GM19239 (cell line): ENCODE measurements at places on chromosomes 5 and 9.
A peak's percentile ranks its signal among the peaks of the same experiment; 100 is the strongest.

DNA sequence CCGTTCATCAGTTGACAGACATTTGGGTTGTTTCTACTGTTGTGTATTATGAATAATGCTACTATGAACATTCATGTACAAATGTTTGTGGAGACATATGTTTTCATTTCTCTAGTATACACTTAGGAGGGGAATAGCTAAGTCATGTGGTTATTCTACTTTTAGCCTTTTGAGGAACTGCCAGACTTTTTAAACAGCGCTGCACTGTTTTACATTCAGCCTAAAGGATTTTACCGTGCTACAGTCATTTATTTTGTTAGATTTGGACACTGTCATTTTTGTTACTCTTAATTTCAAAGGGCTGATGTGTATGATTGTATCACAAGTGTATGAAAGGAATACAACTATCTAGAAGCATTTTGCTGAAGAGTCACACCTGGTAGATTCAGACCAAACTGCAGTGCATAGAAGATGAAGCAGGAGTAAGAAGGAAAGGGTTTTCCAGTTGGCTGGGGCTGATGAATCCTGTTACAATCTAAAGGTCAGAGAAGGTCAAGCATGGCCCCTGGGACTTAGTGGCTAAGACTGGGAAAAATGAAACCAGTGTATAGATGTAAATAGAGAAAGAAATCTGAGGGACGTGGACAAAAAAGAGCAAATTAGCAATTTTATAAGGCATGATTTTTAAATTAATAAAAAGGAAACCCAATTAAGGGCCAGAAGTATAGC is 509.7 kb downstream of the PSAT1 start:
- no peak for DNase-seq

GRCh38 chr5:137114529-137114928 is 384.6 kb downstream of the SPOCK1 start:
- DNase-seq, result no peak

DNA sequence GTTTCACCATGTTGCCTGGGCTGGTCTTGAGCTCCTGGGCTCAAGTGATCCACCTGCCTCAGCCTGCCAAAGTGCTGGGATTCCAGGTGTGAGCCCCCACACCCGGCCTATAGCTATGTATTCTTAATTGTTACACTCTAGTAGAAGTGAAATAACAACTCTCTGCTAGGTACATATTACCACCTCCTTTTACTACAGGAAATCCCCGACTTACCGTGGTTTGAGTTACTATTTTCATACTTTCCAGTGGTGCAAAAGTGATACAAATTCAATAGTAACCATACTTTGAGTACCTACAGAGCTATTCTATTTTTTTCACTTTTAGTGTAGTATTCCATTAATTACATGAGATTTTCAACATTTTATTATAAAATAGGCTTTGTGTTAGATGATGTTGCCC is 719 bp downstream of the ARL14EPL start:
- DNase-seq, result no peak

DNA sequence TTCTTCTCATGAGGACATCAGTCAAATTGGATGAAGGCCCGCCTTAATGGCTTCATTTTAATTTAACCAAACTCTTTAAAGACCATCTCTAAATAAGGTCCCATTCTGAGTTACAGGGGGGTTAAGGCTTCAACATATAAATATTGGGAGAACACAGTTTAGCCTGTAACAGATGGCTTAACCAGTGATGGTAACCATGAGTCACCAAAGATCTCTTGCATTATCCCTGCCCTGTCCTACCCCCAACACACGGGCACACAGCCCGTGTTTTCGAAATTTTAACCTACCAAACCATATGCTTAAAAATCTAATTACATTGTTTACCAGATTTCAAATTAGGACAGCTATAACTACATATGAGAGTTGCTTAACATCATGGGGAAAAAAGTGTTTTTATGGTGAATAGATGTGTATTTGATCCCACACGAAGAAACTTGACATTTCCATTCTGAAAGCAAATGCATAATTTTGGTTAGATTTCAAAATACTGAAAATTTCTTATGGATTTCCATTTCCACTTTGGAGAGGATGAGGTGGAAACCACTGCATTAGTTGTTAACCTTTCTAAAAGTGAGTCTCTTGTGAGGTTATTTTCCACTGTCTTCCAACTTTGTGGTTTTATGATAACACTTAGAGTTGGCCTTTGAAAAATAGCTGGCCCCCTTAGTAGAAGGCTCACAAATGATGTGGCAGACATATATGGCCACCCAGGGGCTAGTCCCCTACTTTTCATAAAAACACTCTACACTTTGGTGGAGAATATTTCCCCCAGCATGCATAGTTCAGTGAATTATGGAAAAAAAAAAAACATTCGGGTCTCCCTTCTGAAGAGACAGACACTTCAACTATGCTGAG is 849.3 kb downstream of the TLE1 start:
- no peak for DNase-seq

- DNase-seq, result no peak
Measured at GRCh38 chr9:134211811-134212485, 47.6 kb upstream of the RNU6ATAC start.

- DNase-seq, result no peak
Measured at GRCh38 chr5:139667001-139667729, 19.0 kb downstream of the CXXC5 start.

DNA sequence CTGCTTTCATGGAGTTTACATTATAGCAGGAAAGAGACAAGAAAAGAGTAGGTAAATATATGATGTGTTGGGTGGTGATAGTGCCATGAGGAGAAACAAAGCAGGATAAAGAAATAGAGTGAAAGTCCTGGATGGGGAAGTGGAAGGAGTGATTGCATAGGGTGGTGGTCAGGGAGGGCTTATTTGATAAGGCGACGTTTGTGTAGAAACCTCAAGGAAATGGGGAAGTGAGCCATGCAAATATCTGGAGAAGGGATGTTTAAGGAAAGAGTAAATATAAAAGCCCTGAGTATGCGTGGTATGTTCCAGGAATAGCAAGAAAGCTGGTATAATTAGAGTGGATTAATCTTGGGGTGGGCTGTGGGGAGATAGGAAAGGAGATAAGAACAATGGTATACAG is 134.7 kb upstream of the SV2C start:
- no peak for DNase-seq

- DNase-seq, result no peak
Measured at GRCh38 chr9:133468374-133468773, 8.6 kb downstream of the CACFD1 start.

DNA sequence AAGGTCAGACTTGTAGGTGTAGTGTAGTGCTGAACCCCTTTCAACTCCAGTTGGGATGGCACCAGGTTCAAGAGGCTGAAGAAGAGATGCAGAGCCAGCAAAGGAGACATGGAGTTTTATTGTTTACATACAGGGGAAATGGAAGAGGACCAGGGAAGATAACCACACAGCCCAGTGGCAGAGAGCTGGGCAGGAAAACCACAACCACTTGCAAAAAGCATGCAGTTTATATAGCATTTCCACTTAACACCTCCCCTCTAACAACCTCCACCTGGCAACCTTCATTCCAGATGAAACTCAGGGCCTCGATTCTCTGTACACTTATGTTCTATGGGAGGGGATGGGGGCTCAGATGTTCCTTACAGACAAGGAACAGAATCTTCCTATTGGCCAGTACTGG is 56.9 kb downstream of the SNX24 start:
- DNase-seq, result no peak

DNA sequence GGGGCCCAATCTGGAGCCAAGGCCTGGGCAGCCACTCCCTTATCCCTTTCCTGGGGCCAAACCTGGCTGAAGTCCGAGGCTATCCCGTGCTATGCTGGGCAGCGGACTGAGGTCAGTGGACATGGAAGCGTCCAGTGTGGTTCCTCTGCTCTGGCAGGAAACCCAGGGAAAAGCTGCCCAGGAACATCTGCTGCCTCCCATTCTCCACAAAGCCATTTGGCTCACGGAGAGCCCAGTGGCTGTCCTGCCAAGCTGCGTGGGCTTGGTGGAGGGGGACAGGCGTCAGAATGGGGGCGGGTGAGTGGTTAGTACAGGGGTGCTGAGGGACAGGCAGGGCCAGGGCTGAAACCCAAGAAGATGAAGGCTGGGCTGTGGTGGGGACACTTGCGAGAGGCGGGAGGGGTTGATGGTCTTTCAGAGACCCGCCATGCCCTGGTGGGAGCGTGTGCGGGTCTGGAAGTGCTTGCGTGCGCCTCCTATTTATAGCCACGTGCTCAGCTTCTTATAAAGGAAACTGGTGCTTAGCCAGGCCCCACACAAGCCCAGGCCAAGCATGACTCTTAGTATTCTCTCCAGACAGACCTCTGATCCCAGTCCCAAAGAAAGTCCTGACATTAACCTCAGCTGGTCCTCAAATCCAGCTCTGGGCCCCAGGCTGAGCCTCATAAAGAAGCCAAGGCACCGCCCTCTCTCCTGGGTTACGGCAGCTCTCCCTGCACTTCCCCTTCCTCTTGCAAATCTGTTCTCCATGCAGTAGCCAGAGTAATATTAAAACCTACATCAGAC is 9.4 kb upstream of the SLC6A7 start:
- no peak for DNase-seq

DNA sequence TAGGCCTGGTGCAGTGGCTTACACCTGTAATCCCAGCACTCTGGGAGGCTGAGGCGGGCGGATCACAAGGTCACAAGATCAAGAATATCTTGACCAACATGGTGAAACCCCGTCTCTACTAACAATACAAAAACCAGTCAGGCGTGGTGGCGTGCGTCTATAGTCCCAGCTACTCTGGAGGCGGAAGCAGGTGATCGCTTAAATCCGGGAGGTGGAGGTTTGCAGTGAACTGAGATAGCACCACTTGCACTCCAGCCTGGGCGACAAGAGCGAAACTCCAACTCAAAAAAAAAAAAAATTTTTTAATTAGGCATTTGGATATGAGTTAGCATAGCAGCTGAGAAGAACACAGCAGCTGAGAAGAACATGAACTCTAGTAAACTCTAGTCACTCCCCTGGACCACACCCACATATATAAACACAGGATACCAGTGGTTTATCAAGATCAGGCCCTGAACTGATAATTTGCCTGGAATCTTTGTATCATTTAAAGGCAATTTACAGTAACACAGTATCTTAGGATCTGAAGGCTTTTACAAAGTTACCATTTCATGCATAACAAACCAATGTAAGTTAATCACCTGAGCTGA is 4.6 kb upstream of the UGCG start:
- DNase-seq, result peak; percentile 18

- no peak for DNase-seq
Measured at GRCh38 chr5:39500551-39501175, 75.9 kb upstream of the DAB2 start.

GRCh38 chr5:171410181-171410580 is 9.3 kb upstream of the FGF18 start:
- no peak for DNase-seq

- no peak for DNase-seq
Measured at GRCh38 chr5:139708877-139709581, 60.9 kb downstream of the CXXC5 start.

GRCh38 chr5:147240266-147240985 is 5.6 kb downstream of the STK32A start:
- no peak for DNase-seq

DNA sequence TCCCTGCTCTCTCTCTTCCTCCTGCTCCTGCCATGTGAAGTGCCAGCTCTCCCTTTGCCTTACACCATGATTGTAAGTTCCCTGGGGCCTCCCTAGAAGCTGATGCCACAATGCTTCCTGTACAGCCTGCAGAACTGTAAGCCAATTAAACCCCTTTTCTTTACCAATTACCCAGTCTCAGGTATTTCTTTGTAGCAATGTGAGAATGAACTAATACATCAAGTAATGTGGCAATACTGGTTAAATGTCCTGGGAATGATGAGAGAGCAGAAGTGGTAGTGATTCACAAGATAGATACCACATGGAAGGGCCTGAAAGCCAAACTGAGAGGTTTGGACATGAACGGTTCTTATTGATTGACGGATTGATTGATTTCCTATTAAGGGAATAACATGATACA is 62.6 kb upstream of the IL12B start:
- DNase-seq, result no peak

DNA sequence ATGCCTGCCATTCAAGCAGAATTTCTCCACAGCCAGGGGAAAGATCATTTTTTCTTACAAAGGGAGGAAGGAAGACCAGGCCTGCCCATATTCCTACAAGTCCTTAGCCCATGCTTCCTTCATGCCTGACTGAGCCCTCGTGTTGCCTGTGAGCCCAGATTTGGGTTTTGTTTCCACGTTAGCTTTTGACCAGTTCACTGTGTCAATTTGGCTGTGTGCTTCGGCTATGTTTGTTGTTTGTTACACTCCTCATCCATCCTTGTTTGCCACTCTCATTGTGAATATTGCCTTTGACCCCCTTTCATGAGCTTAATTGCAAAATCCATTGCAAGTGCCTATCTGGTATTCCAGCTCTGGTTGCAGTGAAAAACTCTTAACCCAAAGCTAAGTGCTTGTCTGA is 84.7 kb upstream of the RIOK2 start:
- DNase-seq, result no peak

DNA sequence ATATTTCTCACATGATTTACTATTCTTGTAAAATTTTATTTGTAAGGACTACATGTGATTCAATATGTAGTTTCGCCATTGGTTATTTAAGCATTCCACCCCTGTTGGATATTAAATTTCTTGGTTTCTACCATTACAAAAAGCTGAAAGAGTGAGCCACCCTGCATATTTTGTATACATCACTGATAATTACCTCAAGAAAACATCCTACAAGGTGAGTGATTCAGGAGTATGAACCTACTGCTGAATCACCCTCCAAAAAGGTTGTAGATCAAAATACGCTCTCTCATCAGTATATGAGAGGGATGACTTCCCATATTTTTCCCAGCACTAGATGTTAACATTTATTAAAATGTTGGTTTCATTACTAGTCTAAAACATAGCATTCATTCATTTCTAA is 454.3 kb upstream of the WWC1 start:
- DNase-seq, result no peak

- no peak for DNase-seq
Measured at GRCh38 chr5:118379470-118379869, 608.9 kb downstream of the DTWD2 start.

DNA sequence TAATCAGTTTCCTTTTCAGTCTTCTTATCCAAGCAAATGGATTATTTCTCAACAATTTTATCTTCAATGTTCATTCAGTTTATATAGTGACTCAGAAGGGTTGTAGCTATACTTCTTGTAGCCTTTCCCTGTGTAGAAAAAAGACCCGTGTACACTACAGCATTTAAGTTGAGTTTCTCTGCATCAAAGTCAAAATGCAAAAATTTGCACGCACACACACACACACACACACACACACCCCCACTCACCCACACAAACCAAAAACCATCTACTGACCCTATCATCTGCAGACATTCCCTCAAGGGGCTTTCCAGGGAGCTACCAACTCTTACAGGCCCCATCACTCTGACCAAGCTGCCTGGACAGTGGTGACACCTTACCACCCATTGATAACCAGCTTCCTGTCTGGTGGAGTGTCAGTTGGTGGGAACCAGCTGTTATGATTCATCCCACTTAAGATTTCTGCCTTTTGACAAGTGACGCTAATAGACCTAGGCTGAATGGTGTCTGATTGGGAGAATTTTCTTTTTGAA is 12.2 kb upstream of the ELL2 start:
- DNase-seq, result no peak
